ENCODE measurements at places on chromosomes 5 and 9. TPM values are rescaled to one million over a fixed set of nuclear protein-coding genes. Genes with fewer than 3 reads are reported as not detected.

DNA sequence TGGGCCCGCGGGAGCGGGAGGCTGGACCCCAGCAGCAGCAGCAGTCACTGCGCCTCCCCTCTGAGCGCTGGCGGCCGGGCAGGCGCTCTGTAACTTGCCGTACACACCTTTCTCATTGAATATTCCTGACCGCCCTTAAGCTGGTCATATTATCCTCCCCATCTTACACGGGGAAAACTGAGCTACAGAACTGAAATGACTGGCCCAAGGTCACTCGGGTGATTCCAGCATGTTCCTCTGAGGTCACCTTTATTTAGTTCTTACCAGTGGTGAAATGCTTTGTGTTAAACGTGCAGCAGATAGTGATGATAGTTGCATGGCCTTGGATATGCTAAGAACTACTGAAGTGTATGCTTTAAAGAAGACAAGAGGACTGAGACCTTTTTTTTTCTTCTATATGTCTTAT, 607 bp downstream of the UQCRQ start:
- no peak for DNase-seq

- DNase-seq: no peak
Observed at GRCh38 chr9:89795538-89796195, 190.9 kb downstream of the GADD45G start.

DNA sequence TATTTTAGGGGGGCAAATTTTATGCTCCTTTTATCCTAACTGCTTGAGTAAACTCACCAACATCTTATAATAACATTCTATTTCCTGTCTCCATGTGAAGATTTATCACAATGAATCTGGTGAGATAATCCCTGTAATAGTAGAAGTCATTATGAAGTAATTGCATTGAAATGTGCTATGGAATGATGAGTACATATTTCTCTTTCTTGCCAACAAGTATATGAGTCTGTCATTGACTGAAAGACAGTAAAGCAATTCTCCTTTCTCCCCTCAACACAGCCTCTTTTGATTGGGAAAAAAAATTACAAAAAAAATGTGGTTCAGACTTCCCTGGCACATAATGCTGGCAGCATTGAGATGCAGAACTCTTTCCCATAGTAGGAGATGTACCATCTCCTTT, 459.2 kb upstream of the RGMB start:
- no peak for DNase-seq

GRCh38 chr5:24163091-24163490, 481.7 kb downstream of the CDH10 start:
- no peak for DNase-seq

DNA sequence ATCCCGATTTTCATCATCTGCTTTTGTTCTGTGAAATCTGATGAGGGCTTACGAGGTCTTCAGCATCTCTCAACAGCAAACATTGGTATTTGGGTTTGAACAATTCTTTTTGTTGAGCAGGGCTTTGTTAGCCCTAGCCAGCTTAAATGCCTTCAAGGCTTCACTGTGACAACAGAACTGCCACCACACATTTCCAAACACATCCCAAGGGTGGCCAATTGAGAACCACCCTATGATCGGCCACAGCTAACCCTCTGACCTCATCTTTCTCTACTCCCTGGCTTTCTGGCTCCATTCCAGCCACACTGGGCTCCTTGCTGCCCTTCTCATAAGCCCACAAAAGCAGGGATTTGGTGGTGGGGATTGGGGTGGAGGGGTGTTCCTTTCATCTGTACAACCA, 17.6 kb downstream of the MTX3 start:
- DNase-seq: no peak

DNA sequence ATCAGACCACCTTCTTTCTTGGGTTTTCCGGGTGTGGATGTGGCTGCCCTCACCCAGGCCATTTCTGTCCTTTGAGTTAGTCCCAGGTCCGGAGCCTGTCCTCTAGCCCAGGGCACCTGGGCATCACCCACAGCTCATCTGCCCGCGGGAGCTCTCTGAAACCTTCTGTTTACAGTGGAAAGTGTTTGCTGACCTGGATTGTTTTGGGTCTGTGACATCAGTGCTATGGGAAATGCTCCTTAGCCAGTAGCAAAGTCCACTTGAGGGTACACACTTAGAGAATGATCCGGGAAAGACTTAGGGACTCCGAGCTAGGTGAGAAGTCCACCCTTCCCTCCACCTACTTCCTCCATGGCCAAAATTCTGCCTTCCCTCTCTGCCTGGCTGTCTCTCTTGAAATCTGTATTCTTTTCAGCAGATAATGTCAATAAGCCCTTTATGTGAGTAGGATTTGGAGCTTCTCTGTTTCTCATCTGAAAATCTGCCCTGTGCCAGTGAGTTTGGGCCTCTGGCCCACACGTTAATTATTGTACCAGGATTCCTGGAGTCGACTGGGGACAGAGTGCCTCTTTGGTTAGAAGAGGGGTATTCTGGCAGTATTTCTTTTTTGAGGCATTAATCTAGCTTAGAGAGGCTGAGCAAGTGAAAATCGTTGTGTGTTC, 19.9 kb downstream of the ABLIM3 start:
- no peak for DNase-seq

- no peak for DNase-seq
Observed at GRCh38 chr5:155069961-155070360, 56.4 kb downstream of the KIF4B start.

Gene IFNA2
- not detected for total RNA-seq

Gene DNM1
- total RNA-seq: 11.3 TPM

Gene PCDHB10
- 4.8 TPM for total RNA-seq
